ENCODE measurements at places on chromosomes 2 and 18.

DNA sequence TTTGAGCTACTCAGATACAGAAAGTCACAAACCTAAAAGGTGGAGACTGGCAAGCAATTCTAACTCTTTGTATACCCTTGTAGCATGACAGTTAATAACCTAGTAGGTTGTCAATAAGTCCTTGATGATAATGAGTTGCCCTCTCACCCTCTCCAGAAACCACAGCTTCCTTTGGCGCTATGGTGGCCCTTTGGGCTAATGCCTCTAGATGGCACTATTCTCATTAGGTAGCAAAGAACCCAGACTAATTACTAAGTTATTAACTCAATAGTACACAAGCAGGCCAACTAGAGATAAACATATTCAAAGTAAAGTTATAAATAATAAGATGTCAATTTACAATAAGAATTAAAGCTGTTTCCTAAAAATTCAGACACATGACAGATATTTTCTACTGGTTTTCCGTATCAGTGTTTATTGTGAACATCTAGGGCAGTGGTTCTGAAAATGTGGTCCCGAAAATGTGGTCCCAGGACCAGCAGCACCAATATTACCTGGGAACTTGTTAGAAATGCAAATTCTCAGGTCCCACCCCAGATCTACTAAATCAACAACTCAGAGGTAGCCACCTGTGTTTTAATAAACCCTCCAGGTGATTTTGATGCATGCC lies 41.1 kb downstream of the LDAH start:
- no peak for DNase-seq

GRCh38 chr18:3179430-3180089 lies 40.2 kb downstream of the MYOM1 start:
- DNase-seq: no peak

- no peak for DNase-seq
Observed at GRCh38 chr2:64629875-64630274, 23.8 kb downstream of the SERTAD2 start.

DNA sequence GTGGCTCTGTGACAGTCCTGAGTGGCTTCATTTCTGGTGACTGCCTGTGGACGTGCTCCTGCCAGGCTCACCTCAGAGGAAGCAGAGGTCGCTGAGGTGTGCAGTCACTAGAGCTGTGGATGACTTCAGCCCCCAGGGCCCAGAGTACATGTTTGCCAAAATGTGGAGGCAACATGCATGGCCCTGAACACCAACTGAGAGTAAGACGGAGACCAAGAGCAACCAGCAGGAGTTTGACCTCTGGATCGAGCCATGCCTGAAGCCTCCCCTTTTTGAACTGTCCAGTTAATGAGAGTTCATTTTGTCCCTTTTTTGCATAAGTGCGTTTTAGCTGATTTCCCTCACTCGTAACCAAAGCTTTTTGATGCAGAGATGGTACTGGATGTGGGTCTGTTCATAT lies 184.9 kb downstream of the RTP5 start:
- no peak for DNase-seq

DNA sequence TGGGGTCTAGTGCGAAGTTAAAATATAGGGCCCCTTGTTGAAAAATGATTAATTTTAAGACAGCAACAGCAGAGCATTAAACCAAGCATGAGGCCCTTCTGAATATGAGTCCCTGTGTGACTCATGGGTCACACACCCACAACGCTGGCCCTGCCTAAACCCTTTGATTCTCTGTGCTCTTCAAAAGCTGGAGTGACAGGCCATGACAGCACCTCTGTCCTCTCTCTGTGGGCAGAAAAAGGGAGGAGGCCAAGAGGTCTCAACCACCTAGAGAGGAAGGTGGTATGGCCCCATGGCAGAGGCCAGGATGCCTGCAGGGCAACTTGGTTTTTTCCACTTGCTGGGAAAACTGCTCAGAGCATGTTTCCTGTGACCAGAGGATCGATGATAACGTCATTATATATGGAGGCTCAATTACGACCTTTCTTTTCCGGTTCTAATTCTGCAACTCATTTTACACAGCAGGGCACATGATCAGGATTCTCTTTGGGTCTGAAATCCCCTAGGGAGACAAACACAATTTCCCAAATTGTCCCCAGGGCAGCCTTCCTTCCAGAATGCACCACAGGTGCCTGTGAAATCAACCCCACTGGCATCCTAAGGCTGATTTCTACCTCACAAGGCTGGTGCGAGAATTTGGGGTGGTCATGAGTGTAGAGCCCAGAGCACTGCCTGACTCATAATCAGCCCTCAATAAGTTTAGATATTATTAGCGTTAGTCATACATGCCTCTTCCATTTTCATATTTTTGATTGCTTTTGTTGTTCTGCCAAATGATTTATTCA lies 102.0 kb upstream of the PPP1CB start:
- no peak for DNase-seq

DNA sequence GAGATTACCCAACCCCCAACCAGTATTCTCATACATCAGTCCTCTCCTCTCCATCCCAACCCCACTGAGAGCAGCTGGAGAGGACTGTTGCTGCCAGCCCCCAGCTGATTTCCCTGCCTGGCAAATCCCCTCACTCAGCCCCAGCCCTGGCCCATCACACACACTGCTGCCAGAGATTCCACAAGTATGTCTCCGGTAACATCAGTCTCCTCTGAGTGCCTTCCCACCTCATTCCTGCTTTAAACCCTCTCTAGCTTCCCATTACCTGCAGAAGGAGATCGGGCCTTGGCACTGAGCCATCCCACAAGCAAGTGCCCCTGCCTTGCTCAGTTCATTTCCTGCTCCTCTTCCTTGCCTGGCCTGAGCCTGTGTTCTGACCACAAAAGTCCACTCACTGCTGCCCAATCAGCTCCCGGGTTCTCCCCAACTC lies 50.6 kb upstream of the ZFP36L2 start:
- no peak for DNase-seq

- DNase-seq: no peak
Observed at GRCh38 chr2:174781298-174781697, 17.0 kb upstream of the CHRNA1 start.

DNA sequence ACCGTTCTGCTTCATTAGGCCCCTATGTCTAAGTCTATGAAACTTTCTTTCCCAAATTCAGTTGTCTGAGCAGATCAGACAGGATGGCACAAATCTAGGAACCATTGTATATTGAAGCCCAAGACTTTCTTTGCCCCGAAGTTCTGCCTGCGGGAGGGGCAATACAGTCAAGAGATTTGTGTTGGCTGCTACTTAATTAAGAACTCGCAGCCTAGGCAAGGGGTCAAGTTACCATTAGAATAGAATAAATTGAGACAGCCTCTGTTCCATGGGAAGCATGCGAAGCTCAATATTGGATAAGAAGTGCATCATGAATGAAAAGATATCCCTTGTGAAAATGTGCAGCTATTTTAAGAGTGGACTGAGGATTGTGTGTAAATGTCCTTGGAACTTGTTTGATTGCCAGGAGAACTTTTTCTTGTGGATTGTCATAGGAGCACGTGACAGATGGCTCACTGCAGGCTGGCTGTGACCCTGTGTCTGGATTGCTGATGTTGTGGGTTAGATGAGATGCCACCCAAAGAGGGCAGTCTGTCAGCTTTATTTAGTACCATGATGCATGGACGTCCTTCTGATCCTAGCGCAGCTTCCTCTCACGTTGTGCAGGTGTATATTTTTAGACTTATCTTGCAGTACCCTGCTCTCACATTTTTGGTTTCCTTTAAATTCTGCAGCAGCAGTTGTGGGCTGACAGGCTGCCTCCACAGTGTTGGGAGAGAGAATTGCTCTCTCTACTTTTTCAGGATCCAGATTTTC lies 30.9 kb downstream of the HAUS1 start:
- no peak for DNase-seq

DNA sequence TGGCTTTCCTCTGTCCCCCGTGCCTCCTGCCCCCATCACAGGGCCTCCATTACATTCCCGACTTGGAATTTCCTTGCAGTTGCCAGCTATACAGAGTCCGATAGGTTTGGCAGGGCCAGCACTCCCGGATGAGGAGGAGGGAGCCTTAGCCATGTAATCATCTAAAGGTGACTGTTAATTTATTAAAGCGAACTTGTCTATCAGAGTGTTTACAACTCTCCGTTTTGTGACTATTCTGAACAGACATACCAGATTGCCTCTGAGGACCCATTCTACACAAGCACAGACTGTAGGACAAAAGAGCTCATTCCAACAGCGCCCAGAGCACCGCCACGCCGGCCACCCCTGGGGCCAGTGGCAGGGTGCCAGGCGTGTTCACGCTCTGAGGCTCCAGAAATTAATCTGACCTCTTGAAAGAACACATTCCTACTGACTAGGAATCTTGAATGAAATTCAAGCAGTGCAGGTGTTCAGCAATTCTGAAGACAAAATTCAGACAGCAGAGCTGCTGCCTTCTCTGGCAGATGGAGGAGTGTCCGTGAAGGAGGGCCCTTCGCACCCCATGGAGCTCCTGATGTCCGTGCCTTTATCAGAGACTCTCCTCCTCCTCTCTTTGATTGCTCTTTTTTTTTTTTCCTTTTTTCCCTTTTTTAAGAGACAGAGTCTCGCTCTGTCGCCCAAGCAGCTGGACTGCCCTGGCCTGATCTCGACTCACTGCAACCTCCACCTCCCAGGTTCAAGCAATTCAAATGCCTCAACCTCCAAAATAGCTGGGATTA lies 58.1 kb upstream of the RALBP1 start:
- DNase-seq: no peak

- DNase-seq: no peak
Observed at GRCh38 chr2:155350783-155351580, 652.5 kb downstream of the KCNJ3 start.

GRCh38 chr18:48975817-48976649 lies 25.3 kb upstream of the SMAD7 start:
- DNase-seq: peak; percentile 14

All from stimulated activated CD4-positive, alpha-beta T cell treated with anti-CD3 and anti-CD28 coated beads, Interleukin-1b, Interleukin-23, amount 100 ng/mL, for 1 hour (primary cell).